Ureter (tissue), 1 donor: ENCODE measurements at places on chromosomes 12 and 14. TPM values are rescaled to one million over a fixed set of nuclear protein-coding genes. Genes with fewer than 3 reads are reported as not detected.

CEBPE gene
- total RNA-seq, result not detected

CMA1 gene
- 2.2 TPM for total RNA-seq

TRIAP1 gene
- total RNA-seq, result 15.8 TPM

HOXC9 gene
- total RNA-seq, result 1.7 TPM
